ENCODE measurements at places on chromosomes 13 and 19.

DNA sequence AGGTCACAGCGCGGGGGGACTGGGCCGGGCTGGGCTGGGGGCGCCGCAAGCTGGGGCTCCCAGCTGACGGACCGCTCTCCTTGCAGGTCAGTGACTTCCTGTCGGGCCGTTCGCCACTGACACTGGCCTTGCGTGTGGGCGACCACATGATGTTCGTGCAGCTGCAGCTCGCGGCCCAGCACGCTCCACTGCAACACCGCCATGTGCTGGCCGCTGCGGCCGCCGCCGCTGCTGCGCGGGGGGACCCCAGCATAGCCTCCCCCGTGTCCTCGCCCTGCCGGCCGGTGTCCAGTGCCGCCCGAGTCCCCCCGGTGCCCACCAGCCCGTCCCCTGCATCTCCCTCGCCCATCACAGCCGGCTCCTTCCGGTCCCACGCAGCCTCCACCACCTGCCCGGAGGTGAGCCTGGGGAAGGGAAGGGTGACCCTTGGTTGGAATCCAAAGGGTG, 5.7 kb downstream of the MIDN start:
- DNase-seq, result no peak

GRCh38 chr19:34188408-34188807, 16.1 kb downstream of the LSM14A start:
- DNase-seq, result no peak

GRCh38 chr19:29690842-29691241, 24.2 kb downstream of the C19orf12 start:
- DNase-seq, result peak; percentile 13

DNA sequence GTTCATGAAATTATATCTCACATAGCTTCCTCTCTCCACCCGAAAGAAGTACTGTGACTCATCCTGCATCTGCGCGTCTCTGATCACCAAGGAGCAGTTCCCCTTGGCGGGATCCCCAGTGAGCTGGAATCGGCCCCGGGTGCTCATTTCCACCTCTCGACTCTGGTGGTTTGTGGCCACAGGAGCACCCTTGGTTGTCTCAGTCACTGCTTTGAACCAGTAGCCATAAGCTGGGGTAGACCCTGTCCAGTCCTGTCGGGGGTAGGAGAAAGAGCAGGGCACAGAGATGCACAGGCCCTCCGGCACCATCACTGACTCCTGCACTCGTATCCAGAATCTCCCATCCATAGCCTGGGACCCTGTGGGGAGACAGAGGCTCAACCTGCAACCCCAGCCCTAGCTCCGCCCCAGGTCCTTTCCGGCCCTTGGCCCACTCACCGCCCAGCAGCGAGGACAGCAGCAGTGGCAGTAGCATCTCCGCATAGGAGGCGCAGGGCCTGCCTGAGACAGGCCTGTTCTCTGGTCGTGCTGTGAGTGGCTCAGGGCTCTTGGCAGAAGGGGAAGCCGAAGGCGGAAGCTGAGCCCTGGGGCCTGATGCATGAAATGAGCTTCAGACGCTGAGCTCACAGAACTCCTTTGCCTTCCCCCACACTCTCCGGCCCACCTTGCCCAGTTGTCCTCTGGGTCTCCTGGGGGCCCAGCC, at the start of gene SIGLEC10:
Gene SIGLEC10 (minus strand): TSS at position 536 of the 703 bp plus-strand sequence. CDS start 61 bp downstream, at position 475.
- no peak for DNase-seq

DNA sequence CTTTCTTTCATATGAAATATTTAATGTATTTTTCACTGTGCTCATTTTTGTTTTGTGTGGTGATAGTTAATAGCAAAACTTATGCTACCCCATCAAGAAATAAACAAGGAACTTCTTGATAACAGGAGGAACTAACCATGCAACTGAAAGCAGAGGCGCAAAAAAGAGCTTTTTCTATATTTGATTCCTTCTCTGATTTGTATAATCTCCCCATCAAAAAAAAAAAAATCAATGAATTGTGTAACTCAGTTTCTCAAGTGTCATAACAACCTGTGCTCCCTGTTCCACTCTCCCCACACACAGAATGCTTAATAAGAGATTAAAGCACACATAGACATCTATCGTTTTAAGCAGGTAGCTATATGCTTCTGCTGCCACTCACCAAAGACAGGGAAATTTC, 67.3 kb upstream of the MED4 start:
- no peak for DNase-seq

DNA sequence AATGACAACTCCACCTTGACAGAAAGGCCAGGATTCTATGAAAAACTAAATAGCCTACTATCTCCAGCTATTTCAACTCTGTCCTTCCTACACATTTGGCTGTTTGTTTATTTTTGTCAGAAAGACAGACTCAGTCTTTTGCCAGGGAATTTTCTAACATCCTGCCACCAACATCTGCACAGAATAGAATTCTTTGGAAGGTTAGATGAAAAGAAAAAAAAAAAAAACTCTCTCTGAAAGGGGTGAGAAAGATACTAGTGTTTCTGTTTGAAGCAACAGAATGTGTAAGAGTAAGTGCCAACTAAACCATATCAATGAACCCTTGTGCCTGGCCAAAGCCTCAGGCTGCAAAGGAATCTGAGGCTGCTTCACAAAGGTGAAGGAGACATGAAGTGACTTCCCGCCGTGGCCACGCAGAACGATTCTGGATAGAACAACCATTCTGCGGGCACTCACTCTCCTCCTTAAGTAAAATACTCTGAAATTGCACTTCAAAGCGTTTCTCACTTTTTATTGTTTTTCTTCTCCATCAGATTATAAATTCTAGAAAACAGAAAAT, 498.2 kb downstream of the IRS2 start:
- DNase-seq, result no peak

GRCh38 chr13:72781451-72782439, at the start of the genes DIS3 and PIBF1:
DIS3 (minus strand) TSS chr13:72781900; CDS start chr13:72781832, 68 bp downstream.
PIBF1 (plus strand) TSS chr13:72782133; CDS start chr13:72783470, 1,337 bp downstream.
- peak; percentile 94 for DNase-seq
